ENCODE measurements at places on chromosomes 13 and 19.

GRCh38 chr13:57982782-57983181, 351.2 kb downstream of the PCDH17 start:
- DNase-seq: no peak

GRCh38 chr13:38419312-38419873, 69.7 kb downstream of the UFM1 start:
- DNase-seq: no peak

- DNase-seq: no peak
Observed at GRCh38 chr13:28268800-28269223, 130.5 kb downstream of the PAN3 start.

GRCh38 chr19:42130254-42130573, 2.0 kb downstream of the POU2F2 start:
- DNase-seq: no peak

- DNase-seq: no peak
Observed at GRCh38 chr13:61728471-61728870, 312.8 kb upstream of the PCDH20 start.

GRCh38 chr13:31046711-31047279, 114.3 kb downstream of the TEX26 start:
- DNase-seq: no peak

DNA sequence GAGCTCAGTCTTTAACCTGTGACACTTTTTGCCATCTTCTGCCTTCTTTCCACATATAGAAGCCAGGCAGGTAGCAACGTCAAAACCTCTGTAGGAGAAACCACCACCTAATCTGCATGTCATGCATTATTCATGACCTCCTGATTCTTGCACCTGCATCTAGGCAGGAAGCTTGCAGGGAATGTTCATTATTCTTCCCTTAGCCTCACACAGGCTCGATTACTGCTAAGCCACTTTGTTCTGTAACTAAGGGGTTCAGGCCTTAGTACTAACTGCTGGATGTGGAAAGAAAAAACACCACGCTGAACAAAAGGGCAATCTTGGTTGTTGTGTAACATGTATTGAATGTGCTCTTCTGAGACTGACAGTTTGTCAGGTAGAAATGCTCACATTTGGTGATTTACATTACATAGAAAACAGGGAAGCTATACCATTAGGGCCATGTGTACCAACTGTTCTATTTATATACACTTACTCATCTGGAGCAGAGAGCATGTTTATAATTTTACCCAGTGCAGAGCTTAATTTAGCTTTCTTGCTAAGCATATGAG, 366.9 kb downstream of the KLF12 start:
- DNase-seq: no peak

- peak; percentile 26 for DNase-seq
Observed at GRCh38 chr13:20351281-20352022, 119.3 kb upstream of the GJB6 start.

- no peak for DNase-seq
Observed at GRCh38 chr13:25988661-25989060, 63.2 kb downstream of the SHISA2 start.

GRCh38 chr13:42137856-42138537, 89.5 kb downstream of the DGKH start:
- no peak for DNase-seq

GRCh38 chr13:26881154-26881553, 120.6 kb upstream of the GPR12 start:
- peak; percentile 3 for DNase-seq
